ENCODE measurements at places on chromosomes 7 and 10.

DNA sequence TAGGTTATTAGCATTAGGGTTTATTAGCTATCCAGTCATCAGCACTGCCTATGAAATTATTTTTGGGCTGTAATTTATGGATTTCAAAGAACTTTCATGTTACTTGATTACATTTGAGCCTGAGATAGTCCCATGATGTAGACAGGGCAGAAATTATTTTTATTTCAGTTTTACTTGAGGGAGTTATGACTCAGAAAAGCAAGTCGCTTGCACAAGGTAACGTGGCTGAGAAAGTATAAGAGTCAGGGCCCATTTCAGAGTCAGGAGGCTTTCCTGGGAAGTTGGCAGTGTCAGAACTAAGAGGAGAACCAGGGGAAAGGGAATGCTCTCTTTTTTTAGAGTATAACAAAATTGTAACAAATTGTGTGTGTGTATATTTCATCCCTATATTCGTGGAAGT is 16.5 kb downstream of the GATA3 start:
- DNase-seq, result no peak

DNA sequence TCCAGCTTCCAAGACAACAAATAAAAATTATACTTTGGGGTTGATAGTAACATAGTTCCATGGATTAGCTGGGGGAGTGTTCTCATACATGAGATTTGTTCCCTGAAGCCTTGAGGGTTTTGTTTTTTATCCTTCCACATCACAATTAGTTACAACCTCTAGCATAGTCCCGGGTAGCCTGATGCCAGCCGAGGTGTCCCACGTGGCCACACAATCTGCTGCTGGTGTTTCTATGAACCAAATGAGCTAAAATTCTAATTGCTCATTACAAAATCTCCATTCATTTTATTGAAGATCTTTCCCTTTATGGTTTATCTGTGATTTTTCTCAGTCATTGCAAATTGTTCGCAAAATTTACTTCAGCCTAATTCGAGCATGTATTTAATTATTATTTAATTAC is 84.7 kb downstream of the CACNA2D1 start:
- no peak for DNase-seq

DNA sequence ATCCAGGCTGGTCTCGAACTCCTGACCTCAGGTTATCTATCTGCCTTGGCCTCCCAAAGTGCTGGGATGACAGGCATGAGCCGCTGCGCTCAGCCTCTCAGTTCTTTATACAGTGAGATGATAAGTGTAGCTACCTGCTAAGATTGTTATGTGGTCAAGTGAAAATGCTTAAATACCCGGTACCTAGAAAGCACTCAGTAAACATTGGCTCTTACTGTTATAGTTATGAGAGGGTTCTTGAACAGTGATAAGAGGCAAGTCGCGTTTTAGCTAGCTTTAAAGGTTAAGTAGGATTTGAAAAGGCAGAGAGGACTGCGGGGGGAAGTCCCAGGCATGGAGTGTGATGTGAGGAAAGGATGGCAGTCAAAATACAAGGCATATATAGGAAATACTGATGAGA is 4.5 kb downstream of the ZKSCAN1 start:
- DNase-seq, result no peak

DNA sequence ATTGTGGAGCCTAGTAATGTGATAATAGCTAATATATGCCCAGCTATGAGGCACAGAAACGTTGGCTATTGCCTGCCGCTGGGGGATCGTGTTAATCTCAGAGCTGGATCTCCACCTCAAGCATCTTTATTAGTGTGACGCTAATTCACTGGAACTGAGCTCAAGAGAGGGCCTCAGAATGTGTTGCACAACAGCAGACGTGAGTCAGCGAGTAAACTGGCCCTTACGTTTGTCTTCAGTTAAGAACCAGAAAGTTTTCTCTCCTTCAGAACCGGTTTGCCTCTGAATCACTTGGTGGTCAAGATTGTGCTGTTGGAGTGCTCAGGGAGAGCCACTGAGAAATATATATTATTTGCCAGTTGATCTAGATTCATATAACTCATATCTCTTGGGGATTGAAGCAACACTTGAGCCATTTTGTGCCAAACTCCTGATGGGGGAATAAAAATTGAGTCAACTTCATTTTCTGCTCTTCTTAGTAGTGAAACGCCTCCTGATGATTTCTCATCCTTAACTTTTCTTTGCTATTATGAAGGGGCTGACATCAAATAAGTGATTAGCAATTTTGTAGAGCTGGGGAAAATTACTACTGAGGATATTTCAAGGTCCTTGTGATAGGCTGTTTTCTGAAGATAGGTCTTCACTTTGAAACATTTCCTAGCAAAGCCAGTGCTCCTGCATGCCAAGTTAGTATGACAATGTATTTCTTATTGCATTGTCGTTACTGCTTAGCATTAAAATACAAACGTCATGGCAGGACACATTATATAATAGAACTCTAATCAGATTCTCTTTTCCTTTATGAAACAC is 22.3 kb downstream of the BZW2 start:
- peak; percentile 46 for DNase-seq

GRCh38 chr7:131489196-131489595 is 67.2 kb downstream of the PODXL start:
- DNase-seq, result no peak

- DNase-seq, result no peak
Observed at GRCh38 chr7:80643336-80643915, 5.0 kb downstream of the CD36 start.

DNA sequence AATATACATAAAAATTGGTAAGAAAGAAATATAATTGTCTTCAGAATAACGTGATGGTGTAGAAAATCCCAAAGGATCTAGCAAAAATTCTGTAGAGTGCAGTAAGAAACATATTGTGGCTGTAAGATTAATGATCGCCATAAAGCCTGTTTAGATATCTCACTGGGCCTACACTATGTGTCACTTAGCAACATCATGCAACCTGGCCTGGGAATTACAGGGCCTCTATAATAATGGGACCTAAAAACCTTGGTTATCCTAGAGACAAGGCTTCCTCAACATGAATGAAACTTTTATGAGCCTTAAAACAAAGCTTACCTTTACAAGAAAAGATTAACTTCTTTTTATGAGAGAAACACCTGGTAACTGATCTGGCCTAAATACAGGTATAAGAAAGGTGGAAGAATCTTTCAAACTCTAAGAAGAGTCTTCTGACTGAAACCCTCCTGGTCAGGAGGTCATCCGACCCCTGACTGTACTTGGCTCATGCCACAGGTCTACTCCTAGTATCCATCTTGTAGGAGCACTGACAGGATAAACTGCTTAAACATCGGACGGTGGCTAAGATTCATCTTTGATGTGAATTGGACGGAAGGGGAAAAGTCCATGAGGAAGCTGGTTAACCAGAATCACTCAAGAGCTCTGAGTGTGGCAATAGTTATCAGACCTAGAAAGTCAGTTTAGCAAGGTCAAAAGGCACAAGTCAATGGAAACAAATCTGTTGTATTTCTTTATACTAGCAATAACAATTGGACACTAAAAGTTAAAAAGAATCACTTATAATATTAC is 1155.1 kb upstream of the SORCS1 start:
- no peak for DNase-seq

DNA sequence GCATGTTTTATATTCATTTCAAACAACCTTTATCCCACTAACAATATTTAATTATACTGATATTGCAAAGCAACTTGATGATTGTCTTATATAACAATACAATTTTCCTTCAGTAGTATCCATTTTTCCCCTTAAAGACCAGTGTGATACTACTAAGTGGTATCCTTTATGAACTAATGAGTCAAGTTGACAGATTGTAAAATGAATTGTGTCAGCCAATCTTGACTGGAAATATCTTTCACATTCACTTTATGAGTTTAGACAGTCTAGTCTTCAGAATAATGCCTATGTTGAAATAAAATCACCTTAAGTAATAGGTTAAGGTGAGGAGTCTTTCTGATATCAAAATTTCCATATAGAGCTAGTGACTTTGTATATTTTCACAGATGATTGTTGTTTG is 950.0 kb upstream of the CELF2 start:
- no peak for DNase-seq

DNA sequence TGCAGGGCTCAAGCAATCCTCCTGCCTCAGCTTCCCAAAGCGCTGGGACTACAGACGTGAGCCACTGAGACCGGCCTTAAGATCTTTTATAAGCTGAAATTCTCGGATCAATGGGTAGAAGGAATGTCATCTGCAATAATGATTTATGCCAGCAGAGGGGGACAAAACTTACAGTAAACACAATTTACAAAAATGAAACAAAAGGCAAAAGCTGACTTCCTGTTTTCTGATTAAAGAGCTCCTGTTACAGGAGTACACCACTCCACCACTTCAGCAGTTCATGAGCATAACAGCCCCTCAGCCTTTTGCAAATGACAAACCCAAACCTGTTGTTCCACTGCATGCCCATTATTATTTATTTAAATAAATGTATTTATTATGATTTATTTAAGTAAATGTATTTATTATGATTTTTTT is 88.5 kb upstream of the ATP6V0A4 start:
- DNase-seq, result peak; percentile 28

GRCh38 chr7:129351320-129351719 is 82.9 kb upstream of the STRIP2 start:
- DNase-seq, result no peak

DNA sequence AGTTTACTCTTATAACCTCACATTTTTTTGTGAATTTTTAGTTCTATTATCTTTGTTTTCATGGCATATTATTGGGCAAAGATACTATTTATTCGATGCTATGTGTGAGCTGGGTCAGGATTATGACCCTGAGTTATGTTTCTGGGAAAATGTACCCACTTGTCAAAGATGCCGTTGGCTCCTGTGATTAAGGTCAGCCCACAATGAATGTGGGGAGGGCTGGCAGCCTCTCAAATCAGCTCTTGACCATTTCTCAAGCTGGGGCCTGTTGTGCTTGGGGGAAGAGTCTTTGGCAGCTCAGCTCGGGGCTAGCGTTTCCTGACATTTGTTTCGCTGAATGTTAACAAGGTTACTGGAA is 97.5 kb downstream of the TCF7L2 start:
- DNase-seq, result no peak

GRCh38 chr10:62692085-62692484 is 112.4 kb upstream of the ADO start:
- DNase-seq, result no peak

- no peak for DNase-seq
Observed at GRCh38 chr7:158093156-158093796, 494.3 kb downstream of the PTPRN2 start.

DNA sequence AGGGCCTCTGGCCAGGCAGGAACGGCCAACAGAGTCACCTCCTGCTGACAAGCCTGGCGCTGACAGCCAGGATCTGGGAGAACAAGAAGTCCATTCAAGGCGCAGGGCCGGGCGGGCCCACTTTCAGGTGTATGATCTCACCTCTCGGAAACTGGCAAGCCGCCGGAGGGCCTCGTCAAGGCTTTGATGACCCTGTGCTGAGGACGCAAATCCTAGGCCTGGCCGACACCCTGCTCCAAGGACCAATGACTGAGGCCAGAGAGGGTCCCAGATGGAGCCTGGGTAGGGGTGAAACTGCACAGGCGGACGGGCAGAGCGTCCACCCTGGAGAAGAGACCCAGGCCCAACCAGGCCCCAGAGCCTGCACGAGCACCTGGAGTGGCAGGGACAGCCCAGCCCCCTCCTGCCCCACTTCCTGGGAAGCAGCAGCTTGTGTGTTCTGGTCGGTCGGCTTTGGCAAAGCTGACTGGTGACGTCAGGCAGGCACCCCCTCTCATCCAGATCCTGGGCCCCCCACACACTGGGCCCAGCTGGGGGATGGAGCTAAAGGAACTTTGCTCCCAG is 30.6 kb downstream of the MYL10 start:
- DNase-seq, result no peak

DNA sequence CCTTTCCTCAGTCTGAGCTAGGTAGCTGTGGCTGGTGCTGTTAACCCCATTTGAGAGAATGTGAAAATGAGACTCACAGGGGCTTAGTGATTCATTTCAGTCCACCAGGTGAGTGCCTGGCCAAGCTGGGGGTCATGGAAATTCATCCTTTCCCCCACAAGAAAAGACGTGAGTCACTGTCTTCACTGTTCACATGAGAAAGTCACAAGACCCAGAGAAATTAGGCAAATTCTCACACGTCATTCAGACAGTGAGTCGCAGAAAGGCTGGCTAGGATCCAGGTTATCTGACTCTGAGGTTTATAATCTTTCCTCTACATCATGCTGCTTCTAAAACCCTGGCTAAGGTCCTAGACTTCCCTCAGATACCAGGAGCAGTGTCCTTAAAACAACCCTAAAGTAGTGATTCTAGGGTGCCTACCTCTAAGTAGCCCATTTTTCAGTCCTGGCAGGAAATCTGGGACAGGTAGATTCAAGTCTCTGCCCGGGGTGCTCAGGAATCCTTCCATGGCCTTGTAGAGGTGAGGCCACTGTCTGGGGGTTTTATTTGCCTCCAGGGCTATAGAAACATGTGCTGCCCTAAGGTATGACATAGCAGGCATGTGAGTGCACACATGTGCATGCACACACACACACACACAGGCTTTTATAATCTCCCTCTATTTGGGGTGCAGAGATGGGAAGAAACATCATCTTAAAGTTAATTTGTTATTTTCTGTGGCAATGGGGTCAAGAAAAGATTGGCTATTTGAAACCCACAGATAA is 427.9 kb upstream of the CELF2 start:
- DNase-seq, result no peak

DNA sequence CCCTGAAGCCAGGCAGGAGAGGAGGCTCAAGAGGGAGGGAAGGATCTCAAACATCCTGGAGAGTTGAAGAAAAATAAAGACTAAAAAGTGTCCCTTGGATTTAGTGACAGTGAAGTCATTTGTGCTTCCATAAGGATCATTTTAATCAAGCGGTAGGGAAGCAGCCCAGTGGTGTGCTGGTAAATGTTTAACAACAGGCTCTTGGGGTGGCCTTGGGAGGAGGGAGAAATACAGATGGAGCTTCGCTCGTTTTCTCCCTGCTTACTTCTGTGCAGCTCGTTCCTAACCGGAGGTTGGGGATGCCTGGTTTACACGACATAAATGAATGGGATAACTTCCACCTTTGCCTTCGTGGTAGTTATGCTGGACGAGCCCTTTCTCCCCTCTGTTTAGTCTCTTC is 140.0 kb downstream of the CAMK1D start:
- no peak for DNase-seq

GRCh38 chr10:75828413-75828812 is 397.0 kb downstream of the LRMDA start:
- DNase-seq, result no peak

- no peak for DNase-seq
Observed at GRCh38 chr10:49550563-49550962, 11.6 kb upstream of the ERCC6 start.

DNA sequence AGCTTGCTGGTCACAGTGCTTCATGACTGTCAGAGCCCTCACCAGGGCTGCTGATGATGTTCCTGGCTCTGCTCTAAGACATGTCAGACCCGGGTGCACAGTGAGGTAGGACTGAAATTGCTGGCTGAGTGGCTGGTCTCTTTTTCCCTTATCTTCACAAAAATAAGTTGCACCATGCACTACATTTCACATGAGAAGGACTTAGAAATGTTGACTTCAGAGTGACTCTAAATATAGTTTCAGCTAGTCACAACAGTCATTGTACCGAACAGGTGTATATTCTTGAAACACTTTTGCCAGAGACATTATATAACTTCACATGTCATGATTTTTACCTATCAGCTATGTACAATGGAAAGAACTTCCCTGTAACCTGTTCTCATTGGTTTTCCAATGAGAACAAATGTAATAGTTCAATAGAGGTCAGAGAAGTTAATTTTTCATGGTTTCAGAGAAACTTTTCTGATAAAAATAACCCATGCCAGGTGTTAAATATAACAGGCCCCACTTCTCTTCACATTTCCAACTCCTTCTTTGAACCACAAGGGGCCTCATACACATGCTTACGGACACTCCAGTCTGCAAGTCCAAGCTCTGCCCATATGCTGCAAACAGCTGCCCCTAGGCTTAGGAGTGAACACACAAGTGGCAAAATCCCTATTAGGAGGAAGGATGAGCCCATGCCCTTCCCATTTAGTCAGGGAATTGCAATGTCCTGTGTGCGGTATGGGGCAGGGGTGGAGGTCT is 115.6 kb downstream of the CDK6 start:
- no peak for DNase-seq

Measured in testis (tissue), 5 donors.